ENCODE measurements at places on chromosomes 7 and 10.
A peak's percentile ranks its signal among the peaks of the same experiment; 100 is the strongest.

GRCh38 chr7:123432601-123433000 is 101.8 kb downstream of the IQUB start:
- no peak for DNase-seq

DNA sequence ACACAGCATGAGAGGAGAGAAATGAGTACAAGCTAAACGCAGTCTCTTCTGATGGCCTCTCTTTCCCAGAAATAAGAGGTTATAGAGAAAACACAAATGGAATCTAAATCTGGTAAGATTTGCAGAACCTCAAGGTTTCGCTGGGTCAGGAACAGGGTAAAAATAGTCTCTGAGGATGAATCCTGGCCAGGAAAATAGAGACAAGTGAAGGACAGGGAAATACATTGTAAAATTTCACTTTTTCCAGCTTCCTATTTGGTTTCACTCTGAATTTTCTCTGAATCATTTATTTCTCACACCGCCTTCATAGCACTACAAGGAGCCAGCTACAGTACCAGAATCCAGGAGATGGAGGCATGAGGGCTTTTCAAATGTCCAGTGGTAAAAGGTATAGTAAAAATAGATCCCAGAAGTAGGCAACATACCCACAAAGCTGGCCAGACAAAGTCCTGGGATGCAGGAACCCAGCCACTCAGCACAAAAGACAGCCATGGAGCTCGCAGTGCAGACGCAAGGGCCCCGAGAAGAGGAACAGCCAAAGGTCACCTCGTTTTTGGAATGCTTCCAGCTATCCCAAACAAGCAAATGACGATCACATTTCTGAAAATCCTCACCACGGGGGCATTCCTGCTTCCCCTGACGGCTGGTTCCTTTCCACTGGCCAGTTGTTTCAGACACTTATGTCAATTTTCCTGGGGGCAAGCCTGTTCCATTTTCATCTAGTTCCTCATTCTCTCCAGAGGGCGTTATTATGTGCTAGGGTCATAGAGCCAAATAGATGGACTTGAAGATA is 21.5 kb upstream of the IKZF1 start:
- no peak for DNase-seq

DNA sequence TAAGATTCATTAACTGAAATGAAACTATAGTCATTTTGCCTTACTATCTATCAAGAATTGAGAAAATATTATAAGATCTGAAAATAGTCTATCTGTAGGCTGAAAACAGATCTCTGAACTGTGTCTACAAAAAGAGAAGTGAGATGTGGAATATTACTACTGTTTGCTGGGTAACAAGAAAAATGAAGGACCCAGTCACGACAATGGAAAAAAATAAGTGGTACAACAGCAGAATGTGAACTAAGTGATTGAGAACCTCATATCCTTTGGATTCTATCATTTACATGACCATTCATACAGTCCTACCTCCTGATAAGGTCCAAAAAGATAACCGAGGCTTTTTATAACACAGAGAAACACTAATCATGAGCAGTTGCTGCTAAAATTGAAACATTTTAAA is 94.3 kb downstream of the UBE2H start:
- DNase-seq = no peak

GRCh38 chr10:133039107-133039802 is 48.5 kb upstream of the ADGRA1 start:
- DNase-seq = no peak

- no peak for DNase-seq
Measured at GRCh38 chr7:74002474-74003017, 25.4 kb upstream of the ELN start.

DNA sequence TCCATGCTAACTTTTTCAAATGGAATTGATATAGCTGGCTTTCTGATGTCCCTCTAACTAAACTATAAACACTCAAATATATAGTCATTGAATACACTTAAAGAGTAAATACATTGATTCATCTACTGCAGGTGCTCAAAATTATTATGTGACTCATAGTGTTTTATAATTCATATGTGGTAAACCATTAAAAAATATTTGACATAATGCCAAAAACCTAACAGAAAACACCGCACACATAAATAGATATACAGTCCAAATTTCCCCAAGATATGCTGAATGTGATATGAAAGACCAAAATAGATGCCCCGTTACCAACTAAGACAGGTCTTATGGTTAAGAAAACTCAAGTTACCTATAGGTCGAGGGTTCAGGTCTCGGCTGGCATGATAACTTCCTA is 171.7 kb upstream of the SEMA3E start:
- no peak for DNase-seq

- DNase-seq = no peak
Measured at GRCh38 chr7:71266912-71267311, 135.0 kb downstream of the GALNT17 start.

DNA sequence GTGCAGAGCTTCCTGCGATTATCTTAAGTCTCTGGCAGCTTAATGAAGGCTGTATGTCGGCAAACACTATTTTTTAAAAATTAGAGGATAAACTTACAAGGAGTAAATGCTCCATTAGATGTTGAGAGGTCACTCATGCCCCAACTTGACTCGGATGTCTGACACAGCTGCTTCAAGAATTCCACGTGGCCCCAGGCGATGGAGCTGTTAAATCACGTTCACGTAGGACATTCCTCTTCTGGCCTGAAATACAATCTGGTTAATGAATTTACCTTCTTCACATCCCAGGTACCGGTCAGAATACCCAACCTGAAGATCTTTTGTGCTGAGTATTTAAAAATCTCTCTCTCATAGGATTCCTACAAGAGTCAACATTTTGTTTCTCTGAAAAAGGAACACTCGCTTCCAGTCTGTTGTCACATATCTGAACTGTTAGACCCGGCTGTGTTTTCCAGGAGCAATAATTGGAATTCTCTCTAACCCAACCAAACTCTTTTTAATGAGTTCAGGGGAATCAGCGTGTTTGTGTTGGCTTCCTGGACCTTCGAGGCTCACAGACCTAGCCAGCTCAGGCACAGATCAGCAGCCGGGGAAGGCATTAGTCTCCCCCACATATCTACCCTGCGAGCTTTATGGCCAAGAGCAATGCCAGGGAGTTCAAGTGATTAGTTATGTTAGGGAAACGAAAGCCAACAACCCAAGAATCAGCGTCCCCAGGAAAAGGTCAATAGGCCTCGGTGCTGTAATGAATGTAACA is 284.9 kb downstream of the FGFR2 start:
- DNase-seq = no peak

GRCh38 chr7:11665357-11665756 is 166.6 kb downstream of the THSD7A start:
- no peak for DNase-seq

- DNase-seq = no peak
Measured at GRCh38 chr7:92417913-92418312, 29.4 kb upstream of the GATAD1 start.

DNA sequence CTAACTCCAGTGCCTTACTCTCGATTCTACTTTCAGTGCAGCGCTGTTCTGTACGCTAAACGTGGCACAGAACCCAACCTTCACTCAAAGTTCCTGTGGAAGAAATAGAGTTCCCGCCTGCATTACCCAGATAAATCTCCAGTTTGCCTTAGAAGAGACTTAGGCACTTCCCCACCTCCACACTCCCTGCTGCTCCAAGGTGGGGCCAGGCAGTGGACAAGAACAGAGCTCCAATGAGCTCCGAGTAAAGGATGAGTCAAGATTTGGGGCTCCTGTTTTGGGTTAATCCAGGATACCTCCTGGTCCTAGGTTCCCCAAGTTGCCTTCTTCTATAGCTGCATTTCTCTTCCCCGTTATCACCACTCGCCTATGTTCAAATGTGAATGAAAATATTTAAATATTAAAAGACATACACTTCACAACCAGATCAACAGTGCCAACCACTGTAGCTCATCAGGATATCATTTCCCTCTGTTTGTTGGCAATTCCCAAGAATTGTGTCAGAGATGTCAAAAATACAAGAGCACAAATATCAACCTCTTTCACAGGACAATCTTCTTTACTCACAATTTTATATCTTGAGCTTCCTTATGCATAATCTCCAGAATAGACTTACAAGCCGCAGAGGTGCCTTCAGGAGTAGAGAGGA is 48.0 kb downstream of the MALSU1 start:
- no peak for DNase-seq

GRCh38 chr7:20229646-20230500 is 12.7 kb upstream of the MACC1 start:
- DNase-seq = no peak

DNA sequence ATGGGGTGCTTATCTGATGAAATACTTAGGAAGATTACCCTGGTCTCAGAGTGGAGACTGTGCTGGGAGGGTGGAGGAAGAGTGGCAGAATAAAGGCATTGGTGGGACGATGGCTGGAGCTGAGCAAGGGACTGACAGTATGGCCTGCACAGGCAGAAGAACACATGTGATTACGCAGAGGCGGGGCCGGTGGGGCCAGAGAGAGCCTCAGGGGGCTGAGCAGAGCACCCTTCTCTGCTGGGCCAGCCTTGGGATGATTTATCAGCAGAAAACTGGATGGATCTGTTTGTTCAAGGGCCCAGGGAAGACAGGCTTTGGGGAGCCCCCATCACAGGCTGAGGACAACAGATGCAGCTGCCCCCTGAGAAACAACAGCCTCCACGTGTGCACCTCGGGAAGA is 272.1 kb downstream of the SDK1 start:
- DNase-seq = no peak

DNA sequence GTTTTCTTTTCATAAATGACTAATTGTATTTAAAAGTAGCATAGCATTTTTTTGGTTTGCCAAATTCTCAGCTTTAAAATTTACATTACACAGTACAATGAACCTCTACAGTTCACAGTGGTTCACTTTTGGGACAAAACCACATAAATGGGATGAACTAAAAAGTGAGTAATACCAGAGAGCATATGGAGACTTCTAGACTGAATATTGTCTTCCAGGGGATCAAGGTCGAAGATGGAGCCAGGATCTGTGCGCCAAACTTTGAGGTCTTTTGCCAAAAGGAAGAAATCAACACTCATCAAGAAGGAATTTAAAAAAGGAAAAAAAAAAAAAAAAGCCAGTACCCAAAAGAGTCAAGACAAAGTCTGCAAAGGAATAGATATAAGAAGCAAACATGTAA is 87.5 kb downstream of the NEBL start:
- DNase-seq = no peak

DNA sequence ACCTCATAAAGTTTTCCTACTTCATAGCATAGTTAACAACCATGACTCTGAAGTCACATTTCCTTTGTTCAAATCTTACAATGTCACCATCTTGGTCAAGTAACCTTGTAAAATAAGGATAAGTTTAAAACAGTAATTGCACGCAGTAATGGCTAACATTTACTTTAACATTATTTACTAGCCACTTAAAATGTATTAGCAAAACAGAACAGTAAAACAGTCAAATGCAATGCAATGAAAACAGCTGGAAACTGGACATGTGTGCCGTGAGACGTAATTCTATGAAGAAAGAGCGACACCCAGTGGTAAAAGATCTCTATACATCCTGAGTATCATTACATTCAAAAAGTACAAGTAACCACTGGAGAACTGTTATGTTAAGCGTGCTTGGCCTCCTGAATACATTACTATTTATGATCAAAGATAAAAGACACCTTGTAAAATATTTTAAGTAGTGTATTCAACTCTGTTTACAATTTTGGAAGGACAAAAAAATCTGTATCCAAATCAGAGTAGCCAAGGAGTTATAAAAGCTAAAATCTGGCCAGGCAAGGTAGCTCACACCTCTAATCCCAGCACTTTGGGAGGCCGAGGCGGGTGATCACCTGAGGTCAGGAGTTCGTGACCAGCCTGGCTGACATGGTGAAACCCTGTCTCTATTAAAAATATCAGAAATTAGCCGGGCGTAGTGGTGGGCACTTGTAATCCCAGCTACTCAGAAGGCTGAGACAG is 27.2 kb downstream of the ATE1 start:
- no peak for DNase-seq

DNA sequence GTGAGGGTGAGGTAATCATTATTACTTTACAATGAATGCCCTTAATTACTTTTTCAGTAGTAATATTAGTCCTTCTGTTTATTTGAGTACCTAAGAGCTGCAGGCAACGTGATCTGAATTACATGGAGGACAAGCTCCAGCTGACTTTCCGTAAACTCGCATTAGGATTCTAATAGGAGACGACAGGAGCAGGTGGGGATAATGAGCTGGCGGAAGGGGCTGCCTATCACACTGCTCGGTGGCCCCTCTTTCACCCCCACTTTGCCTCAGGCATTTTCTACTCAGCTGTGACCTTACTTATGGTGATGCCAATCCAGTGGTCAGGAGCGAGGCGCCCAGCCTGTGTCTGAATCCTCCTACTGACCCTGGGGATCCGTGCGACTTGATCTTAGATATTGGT is at the start of gene C7orf33:
Gene C7orf33 (plus strand): TSS at position 296 of the 400 bp plus-strand sequence. CDS start 160 bp downstream, outside the sequence.
- DNase-seq = no peak

GRCh38 chr7:20151708-20152456 is 65.3 kb downstream of the MACC1 start:
- no peak for DNase-seq

DNA sequence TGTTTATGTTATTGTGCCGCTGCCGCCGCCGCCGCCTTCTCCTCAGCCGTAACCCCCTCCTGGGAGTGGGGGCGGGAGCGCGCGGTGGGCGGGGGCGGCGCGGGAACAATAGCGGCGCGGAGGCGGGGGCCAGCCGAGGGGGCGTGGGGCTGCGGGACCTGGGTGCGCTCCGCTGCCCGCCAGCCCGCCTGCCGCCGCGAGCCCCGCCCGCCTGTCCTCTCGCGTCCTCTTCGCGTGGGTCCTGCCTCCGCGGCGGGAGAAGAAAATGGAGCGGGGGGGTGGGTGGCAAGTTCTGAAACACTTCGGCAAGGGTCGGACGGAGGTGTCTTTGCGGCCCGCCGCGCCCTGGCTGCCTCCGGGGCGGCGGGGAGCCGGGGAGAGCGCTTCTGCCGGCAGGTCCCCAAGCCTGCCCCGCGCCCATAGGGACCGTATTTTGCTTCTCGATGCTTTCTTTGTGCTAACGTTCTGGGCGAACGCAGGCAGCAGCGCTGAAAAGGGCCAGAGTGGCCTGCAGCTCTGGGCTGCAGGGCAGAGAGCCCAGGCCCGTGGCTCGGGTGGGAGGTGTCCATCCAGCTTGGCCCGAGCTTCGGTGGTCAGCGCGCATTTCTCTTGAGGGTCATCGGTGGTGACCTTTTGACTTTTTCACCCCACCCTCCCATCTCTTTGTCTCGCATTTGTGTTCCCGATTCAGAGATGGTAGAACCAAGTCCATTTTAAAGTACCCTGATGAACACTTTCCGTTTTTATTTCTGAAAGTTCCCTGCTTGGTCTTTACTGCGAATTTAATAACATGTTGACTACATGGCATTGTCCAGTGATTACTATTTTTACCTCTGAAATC is 613 bp downstream of the MAPK8 start:
- DNase-seq = peak; percentile 80

GRCh38 chr7:109092268-109092667 is 522.6 kb downstream of the DNAJB9 start:
- no peak for DNase-seq

DNA sequence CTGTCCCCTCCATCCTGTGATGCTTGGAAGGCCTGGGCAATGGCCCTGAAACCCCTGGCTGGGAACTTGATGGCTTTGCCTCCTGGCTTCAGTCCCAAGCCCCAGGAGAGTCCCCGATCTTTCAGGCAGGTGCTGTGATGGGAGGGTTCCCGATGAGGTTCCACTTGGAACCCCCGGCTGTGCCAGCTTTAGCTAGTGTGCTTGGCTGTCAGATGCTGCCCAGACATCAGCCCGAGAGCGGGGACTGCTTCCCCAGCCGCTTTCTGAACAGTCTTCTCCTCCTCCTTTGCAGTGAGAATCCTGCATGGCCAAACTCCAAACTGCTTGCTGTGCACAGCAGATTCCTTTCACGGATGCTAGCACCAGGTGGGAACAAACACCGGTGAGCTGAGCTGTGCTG is 58.1 kb downstream of the PKD1L1 start:
- no peak for DNase-seq

- DNase-seq = no peak
Measured at GRCh38 chr10:99769706-99770105, 12.7 kb upstream of the ABCC2 start.

Measured in mucosa of descending colon (tissue), 3 donors.